A549 (cell line): ENCODE measurements at places on chromosomes 16 and 17.

DNA sequence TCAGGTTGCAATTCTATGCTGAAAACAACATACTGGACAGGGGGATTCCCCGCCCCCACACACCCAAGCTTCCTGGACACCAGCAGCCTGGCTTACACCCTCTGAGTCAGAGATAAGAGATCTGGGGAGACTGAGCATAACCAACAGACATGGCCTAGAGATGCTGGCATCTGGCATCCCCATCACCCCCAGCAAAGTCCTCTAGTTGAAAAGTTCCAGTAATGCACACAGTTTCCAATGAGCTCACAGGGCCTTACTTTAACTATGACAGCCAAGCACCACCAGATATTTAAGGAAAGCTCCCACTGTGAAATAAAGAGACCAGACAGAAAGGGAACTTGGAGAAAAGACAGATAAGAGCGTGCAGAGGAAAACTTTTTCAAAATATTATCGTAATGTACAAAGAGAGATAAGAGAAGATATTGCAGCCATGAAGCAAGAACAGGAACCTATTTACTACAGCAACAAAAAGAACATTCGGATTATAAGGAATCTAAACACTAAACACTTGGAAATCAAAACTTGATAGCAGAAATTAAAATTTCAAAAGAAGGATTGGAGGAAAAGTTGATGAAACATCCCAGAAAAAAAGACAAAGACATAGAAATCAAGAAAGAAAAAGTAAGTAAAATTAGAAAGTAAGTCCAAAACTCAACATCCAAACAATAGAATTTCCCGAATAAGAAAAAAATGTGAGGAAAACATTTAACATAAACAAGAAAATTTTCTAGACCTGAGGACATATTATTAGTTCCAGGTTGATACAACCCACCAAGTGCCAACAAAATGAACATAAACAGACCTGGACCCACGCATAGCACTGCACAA lies 17.2 kb upstream of the ALOX15 start:
- DNase-seq = no peak

GRCh38 chr16:81478876-81479511 lies 34.4 kb downstream of the CMIP start:
- DNase-seq = no peak

GRCh38 chr16:3774156-3774767 lies 56.9 kb upstream of the TRAP1 start:
- DNase-seq = no peak

GRCh38 chr17:2017274-2017941 lies 7.7 kb downstream of the RTN4RL1 start:
- no peak for DNase-seq

GRCh38 chr16:15509051-15509592 lies 74.7 kb downstream of the BMERB1 start:
- no peak for DNase-seq

GRCh38 chr16:70781800-70782199 lies 19.2 kb downstream of the VAC14 start:
- no peak for DNase-seq

- no peak for DNase-seq
Observed at GRCh38 chr16:15396948-15397594, 1.5 kb downstream of the MPV17L start.

DNA sequence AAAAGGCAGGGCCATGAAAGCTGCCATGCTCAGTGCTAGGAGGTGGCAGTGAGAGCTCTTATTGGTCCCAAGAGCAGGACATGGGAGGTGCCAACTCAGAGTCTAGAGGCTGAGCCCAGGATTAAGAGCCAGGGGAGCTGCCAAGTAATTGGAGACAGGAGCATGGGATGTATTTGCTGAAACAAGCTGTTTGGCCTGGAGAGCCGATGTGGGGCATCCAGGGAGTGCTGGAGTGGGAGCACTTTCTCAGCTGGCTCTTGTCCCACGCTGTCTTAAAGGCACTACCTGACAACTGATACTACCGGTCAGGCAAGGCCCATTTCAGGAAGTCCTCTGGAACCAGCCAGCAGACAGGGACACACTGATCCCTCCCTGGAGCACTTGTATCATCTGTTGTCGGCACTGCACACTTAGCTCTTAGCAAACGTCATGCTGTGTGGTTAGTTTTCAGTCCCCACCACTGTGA lies 19.3 kb downstream of the ANKFN1 start:
- DNase-seq = no peak

DNA sequence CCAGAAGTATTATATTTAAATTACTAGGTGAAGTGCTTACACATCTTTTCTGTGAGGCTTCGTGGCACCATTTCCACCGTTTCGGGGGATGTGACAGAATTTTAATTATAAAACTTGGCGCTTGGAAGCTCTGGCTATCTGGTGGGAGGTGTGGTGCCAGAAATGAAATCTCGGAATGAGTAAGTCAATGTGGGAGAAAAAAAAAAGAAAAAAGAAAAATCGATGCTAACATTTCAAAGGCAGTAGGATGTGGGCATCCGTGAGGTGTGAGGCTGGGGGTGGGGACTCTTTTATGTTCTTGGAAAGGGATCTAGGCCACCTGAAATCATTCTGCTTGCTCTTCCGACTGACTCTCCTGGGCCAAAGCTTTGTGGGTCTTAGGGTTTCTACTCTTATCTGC lies 21.9 kb downstream of the CPPED1 start:
- no peak for DNase-seq

- DNase-seq = no peak
Observed at GRCh38 chr17:43935926-43936261, 6.4 kb downstream of the PPY start.

DNA sequence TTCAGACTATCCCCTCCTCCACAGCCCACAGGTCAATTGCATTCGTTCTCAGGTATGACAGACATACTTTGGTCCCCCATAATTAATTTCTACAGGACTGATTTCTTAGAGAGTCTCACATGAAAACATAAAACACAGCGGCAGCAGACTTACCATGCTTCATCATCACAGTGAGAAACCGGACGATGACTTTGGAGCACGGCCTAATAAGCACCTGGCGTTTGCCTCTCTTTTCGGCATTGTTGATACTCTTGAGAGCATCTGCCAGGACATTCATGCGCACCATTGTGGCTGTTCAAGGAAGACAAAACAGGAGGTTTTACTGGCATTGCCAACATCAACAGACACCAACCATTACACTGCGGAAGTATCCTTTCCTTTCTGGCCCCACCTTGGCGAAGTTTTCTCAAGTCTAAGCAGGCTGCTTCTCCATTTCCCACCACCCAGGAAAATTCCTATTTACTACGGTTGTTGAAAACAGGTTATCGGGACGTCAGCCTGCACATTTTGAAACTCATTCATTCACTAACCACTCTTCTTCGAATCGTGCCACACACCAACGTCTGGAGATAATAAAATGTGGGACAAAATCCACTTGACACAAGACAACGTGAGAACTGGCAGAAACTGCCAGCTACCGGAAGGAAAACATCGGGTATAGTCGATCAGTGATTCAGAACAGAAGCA lies 1.2 kb downstream of the RPS15A start:
- DNase-seq = no peak

- no peak for DNase-seq
Observed at GRCh38 chr16:31519759-31520431, 7.8 kb upstream of the AHSP start.

- DNase-seq = no peak
Observed at GRCh38 chr17:38958326-38958725, 8.9 kb downstream of the FBXO47 start.

GRCh38 chr16:2462031-2462866 lies 2.3 kb downstream of the TEDC2 start:
- DNase-seq = no peak

DNA sequence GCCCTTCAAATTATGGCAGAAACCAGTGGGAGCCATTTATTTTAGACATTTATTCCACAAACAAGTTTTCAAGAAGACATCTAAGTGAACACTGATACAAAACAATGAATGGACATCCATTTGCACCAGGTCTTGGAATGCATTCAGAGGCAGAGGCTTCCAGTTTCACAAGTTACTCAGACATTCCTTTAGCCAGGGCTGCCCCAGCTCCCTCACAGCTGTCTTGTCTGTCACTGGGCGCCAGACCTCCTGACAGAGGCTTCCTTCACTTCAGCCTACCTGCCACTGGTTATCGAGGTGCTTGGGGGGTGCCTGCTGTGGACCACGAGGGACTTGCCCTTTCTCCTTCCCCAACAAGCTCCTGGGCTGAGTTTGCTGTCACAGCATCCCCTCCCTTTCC lies 19.2 kb downstream of the AQP8 start:
- DNase-seq = no peak
